Lung (tissue), 17 donors: ENCODE measurements at places on chromosomes 6 and 20. TPM values are rescaled to one million over a fixed set of nuclear protein-coding genes. Genes with fewer than 3 reads are reported as not detected.

GRCh38 chr6:123039431-123039830, 43.4 kb downstream of the CLVS2 start:
- H3K27me3 ChIP-seq: no peaks in the 10 kb centered on the region
- H3K4me3 ChIP-seq: no peak overlapping the region
- no peaks in the 10 kb centered on the region for H3K36me3 ChIP-seq
- H3K27ac ChIP-seq: no peak overlapping the region
- no peaks in the 10 kb centered on the region for H3K4me1 ChIP-seq

DNA sequence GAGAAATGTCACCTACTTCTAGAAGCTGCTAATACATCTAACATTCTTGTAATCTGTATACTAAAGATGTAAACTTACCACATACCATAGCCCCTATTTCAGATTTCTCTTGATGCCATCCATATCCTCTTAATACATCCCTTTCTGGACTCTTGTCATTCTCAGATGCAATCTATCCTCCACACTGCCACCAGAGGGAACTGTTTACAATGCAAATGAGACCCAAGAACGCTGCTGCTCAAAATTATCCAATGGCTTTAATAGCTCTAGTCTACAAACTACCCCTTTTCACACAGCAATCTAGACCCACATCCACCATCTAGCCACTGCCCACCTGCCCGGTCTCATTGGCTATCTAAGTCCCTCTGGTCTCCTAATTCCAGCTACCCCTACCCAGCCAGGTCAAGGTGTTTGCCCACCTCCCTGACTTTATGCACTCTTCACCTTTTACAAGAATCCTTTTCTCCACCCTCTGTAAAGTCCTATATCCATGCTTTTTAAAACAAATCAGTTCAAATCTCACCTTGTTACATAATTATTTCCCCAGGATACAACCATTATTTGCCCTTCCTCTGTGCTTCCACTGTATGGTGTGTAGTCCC, 14.8 kb downstream of the FAXC start:
- H3K27ac ChIP-seq: no peak overlapping the region
- no peak overlapping the region for H3K4me3 ChIP-seq
- no peaks in the 10 kb centered on the region for H3K36me3 ChIP-seq
- no peaks in the 10 kb centered on the region for H3K27me3 ChIP-seq
- H3K4me1 ChIP-seq: no peaks in the 10 kb centered on the region

GRCh38 chr6:35754452-35755277, 17.8 kb downstream of the ARMC12 start:
- no peak overlapping the region for H3K4me3 ChIP-seq
- no peak overlapping the region for H3K27ac ChIP-seq
- no peaks in the 10 kb centered on the region for H3K27me3 ChIP-seq

GRCh38 chr6:12939314-12939713, 222.7 kb downstream of the PHACTR1 start:
- H3K4me1 ChIP-seq: no peaks in the 10 kb centered on the region
- no peak for DNase-seq
- H3K27ac ChIP-seq: no peak overlapping the region
- no peaks in the 10 kb centered on the region for H3K36me3 ChIP-seq

GRCh38 chr6:40328986-40329545, 258.1 kb downstream of the LRFN2 start:
- H3K4me3 ChIP-seq: no peak overlapping the region
- no peaks in the 10 kb centered on the region for H3K36me3 ChIP-seq
- H3K27me3 ChIP-seq: no peaks in the 10 kb centered on the region
- no peak for DNase-seq

The ADAM33 gene
- 9.6 TPM for total RNA-seq

The AKAP12 gene
- 110 TPM for total RNA-seq
